SHP77 (cell line): ENCODE measurements at places on chromosomes 3 and 15.
A peak's percentile ranks its signal among the peaks of the same experiment; 100 is the strongest.

DNA sequence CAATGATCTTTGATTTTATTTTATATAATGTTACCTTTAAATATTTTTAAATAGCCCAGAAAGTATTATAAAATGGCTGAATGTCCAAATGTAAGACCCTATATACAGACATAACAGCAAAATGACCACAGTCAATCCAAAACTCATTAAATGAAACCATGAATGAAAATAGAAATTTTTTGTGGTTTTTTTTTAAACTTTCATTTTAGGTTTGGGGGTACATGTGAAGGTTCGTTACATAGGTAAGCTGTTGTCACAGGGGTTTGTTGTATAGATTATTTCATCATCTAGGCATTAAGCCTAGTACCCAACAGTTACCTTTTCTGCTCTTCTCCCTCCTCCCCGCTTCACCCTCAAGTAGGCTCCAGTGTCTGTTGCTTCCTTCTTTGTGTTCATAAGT lies 108.8 kb downstream of the FAIM start:
- DNase-seq, result no peak

- DNase-seq, result no peak
These were observed 119.3 kb downstream of the GLDN start for GRCh38 chr15:51460796-51461195.

GRCh38 chr3:47663630-47664240 lies 85.1 kb upstream of the CSPG5 start:
- no peak for DNase-seq

DNA sequence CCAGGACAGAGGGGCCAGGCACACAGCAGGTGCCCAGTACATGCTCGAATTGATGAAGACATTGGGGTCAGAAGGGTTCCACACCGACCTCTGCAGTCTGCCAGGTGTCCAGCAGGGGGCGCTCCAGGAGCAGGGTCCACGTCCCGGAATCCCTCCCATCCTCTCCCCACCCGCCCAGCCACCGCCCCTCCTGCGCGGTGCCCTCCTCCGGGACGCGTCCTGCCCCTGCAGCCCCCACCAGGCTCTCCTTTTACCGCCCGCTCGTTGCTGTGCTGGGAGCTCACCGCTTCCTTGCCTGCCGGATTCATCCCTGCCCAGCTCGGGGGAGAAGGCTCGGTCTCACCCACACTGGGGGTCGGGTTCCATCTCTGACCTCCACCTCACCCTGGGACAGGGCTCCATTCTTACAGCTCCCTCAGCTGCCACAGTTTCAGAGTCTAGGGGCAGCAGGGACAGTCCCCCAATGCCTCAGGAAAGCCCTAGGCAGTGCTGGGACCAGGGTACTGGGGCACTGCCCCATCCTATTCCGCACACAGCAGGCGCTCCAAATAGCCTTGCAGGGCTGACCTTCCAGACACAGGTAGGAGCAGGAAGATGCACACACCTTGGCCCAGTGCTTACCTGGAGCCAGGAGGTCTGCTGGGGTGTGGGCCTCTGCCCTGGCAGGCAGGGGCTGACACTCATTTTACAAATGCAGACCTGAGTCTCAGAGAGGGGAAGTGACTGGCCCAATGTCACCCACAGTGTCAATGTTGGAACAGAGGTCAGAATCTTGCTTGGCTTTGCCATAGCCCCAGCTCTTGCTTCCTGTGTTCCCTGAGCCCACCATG lies 31.0 kb downstream of the GRIP2 start:
- peak; percentile 34 for DNase-seq

GRCh38 chr3:33091746-33092145 lies 5.2 kb downstream of the GLB1 start:
- DNase-seq, result no peak

DNA sequence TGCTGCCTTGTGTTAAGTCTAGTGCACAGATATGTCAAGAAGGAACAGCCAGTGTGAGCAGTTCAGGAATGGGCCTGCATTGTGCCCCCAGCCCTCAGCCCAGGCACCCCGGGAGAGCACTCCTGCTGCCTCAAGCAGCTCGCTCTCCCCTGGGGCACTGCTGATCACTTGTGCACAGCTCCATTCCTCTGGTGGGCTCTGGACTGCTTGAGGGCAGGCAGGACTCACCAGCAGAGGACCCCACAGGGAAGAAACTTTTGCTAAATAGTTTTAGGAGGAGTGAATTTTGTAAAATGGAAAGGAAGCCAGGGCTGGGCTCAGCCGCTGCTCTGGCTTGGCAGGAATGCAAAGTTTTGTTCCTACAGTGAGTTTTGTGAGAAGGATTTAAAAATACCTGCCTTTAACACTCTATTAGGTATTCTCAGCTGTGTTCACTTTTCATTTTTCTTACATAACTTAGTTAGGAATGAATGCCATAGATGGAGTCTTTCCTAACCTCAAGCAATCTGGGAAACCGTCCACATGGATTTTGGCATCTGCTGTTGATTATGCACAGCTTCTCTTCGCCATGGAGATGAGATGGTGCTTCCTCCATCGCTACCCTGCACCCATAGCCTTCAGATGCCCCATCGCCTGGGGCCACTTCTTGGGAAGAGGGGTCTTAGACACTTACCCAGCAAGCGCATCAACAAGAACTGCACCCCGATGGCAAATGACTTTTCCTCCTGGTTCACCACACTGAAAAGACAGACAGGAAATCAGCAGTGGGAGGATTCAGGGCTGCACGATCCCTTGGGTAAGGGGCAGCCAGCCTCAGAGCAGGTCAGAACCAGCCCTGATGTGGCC lies 42.3 kb upstream of the RAB6B start:
- no peak for DNase-seq

- no peak for DNase-seq
These were observed 4.9 kb downstream of the USP3 start for GRCh38 chr15:63509056-63509954.

- no peak for DNase-seq
These were observed 268.9 kb downstream of the GABRB3 start for GRCh38 chr15:26504009-26504408.

DNA sequence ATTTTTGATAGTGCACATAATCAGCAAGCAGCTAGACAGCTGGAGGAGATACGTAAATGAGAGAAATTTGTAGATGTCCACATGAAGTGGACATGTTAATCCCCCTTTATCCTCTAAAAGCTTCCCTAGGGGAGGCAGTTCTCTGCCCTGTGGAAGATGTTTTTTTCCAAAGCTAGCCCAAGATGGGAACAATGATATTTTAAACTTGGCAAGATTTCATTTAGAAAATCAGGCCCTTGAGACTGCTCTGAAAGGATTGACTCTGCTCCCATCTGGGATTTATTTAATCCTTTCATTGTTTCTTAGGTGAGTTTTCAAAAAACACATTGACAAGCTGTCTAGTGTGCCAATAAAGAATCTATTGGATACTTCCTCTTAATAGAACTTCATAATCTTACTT lies 92.0 kb downstream of the SYNPR start:
- DNase-seq, result no peak

DNA sequence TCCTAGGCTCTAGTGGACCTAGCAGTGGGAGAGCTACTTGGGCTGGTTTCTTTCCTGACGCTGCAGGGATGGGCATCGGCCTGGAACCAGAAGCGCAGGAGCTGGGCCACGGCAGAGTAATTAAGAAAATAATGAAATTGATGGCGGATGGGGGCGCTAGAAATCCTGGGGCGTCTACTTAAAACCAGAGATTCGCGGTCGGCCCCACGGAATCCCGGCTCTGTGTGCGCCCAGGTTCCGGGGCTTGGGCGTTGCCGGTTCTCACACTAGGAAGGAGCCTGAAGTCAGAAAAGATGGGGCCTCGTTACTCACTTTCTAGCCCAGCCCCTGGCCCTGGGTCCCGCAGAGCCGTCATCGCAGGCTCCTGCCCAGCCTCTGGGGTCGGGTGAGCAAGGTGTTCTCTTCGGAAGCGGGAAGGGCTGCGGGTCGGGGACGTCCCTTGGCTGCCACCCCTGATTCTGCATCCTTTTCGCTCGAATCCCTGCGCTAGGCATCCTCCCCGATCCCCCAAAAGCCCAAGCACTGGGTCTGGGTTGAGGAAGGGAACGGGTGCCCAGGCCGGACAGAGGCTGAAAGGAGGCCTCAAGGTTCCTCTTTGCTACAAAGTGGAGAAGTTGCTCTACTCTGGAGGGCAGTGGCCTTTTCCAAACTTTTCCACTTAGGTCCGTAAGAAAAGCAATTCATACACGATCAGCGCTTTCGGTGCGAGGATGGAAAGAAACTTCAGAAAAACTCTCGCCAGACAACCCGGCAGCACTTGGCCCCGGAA lies 6.1 kb downstream of the SOX14 start:
- DNase-seq, result no peak

- DNase-seq, result no peak
These were observed 51.6 kb downstream of the ACAD9 start for GRCh38 chr3:128931046-128931445.

GRCh38 chr15:55991802-55992768 lies 1.3 kb downstream of the NEDD4 start:
- DNase-seq, result peak; percentile 2

GRCh38 chr15:29819979-29820378 lies 2.3 kb downstream of the TJP1 start:
- DNase-seq, result no peak

DNA sequence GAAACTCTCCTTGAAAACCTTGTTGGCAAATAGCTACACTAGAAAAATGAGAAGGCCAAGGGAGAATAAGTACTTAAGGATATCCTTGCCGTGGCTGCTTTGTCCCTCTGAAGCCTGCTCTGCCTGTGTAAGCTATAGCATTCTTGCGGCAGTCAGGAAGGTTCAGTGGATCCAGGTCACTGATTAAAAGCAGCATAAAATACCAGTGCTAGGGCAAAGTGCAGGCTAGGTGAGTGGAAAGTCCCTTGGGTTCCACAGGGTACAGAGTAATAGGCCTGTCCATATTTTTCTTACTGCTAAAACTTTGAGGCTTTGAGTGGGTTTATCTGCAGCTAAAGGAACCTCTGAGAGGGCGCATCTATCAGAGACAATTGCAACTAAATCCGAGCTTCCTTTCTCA lies 10.3 kb downstream of the CXCR6 start:
- DNase-seq, result no peak

GRCh38 chr15:81418891-81419290 lies 44.9 kb upstream of the TMC3 start:
- no peak for DNase-seq

GRCh38 chr3:4746241-4746958 lies 232.8 kb upstream of the BHLHE40 start:
- no peak for DNase-seq

DNA sequence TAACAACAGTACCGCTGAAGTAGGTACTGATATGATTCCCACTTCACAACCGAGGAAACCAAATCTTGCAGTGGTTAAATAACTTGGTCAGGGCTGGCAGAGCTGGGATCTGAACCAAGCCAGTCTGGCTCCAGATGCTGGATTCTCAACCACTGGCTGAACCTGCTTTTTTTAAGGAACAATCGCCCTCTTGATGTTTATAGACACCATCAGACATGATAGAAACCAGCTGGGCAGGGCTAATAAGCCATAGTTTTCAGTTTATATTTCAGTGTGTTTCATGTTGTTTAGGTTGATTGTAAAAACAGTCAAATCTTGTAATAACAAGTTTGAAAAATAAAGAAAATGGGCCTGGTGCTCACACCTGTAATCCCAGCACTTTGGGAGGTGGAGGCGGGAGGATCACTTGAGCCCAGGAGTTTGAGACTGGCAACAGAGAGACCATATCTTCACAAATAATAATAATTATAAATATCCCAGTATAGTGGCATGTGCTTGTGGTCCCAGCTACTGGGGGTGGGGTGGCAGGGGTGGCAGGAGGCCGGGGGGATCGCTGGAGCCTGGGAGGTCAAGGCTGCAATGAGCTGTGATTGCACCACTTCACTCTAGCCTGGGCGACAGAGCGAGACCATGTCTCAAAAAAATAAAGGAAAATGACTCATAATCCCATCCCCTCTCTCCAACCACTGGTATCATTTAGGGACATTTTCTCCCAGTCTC lies 36.7 kb downstream of the XYLB start:
- DNase-seq, result no peak

GRCh38 chr3:52059781-52060180 lies 3.4 kb upstream of the DUSP7 start:
- no peak for DNase-seq

DNA sequence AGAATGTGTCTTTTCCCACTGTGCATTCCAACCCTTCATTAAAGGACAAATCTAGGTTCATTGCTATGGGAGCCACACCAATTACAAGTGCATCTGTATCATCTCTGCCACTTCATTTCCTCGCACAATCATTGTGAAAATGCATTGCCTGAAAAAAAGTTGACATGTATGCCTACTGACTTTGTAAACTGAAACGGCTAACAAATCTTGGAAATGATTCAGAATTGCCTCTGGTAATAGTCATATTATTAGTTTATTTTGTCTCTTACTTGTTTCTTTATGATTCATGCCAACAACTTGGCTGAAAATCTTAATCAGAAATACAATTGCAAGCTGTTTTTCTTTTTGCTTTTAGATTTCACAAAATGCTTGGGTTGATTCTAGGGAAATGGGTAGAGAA lies 497.1 kb downstream of the ZIC1 start:
- no peak for DNase-seq

DNA sequence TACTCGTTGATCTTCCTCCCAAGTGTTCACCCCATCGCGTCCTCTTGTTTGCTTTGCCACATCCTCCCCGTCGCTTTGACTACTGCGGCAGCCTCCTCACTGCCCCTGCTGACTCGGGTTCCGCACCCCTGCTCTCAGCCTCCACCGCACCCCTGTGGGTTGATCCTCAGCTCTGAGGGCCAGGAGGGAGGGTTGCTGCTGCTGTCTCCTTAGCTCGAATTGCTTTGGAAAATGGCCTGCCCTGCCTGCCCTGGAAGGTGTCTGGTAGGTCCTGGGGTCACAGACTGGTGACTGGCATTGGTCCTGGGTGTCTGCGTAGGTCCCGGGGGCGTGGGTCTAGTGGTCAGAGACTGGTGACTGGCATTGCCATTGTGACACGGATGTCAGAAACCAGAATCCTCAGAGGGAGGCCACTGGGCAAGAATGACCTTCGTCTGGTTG lies 9.4 kb downstream of the MUC4 start:
- DNase-seq, result no peak

GRCh38 chr3:5929027-5929426 lies 741.5 kb downstream of the EDEM1 start:
- DNase-seq, result no peak

GRCh38 chr15:74653426-74654102 lies 37.9 kb downstream of the CLK3 start:
- no peak for DNase-seq

DNA sequence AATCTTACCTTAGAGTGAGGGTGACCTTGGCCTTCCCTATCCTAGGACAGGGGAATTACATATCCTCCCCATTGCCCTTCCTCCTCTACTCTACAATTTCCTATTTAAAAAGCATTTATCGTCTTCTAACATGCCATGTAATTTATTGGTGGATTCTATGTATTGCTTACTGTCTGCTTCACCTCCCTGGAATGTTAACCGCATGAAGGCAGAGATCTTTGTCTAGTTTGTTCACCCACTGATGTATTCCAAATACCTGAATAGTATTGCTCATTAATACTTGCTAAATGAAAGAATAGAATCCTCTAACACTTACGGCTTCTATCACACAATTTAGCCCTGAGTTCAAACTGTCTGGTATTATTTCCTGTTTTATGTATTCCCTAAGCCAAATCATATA lies 68.6 kb downstream of the PPARG start:
- DNase-seq, result no peak
